Camera-type eye (tissue), 1 donor: ENCODE measurements at places on chromosomes 2 and 18. TPM values are rescaled to one million over a fixed set of nuclear protein-coding genes. Genes with fewer than 3 reads are reported as not detected.

The RFX8 gene
- 1.5 TPM for total RNA-seq

The SP5 gene
- 0.77 TPM for total RNA-seq

The KLHL30 gene
- 2.7 TPM for total RNA-seq

The GBX2 gene
- 0.49 TPM for total RNA-seq

The UGT1A9 gene
- total RNA-seq, result not detected

The CAPG gene
- total RNA-seq, result 27.8 TPM
